Stimulated activated CD4-positive, alpha-beta T cell treated with anti-CD3 and anti-CD28 coated beads, Interleukin-12 subunit alpha, Interleukin-12 subunit beta, amount 100 ng/mL, for 4 hours (primary cell): ENCODE measurements at places on chromosomes 6 and 20.
A peak's percentile ranks its signal among the peaks of the same experiment; 100 is the strongest.

- no peak for DNase-seq
Measured at GRCh38 chr6:28943223-28943556, 19.4 kb upstream of the TRIM27 start.

- DNase-seq: no peak
Measured at GRCh38 chr6:130752267-130752666, 74.9 kb upstream of the SMLR1 start.

- DNase-seq: no peak
Measured at GRCh38 chr6:100685747-100686146, 195.4 kb downstream of the ASCC3 start.

DNA sequence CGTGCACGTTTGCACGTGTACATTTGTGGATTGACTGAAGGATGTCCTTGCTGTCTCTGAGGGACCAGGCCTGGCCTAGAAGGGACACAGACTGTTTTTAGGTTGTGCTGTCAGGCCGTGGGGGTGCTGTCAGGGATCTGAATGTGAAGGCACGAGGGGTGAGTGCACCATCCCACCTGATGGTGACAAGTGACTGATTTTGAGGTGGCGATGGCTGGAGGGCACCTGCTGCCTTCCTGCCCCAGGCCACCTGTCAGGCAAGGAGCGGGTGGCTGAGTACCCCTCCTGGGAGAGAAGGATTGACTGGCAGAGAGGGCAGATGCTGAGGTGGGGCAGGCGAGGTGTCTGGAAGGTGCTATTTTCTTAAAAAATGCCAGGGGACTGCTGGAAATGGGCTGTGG is 1.2 kb downstream of the RAB44 start:
- no peak for DNase-seq

- DNase-seq: no peak
Measured at GRCh38 chr6:105594821-105595220, 191.9 kb upstream of the PREP start.

- DNase-seq: no peak
Measured at GRCh38 chr6:10268611-10269310, 146.1 kb downstream of the TFAP2A start.

GRCh38 chr6:154969796-154970195 is 25.3 kb upstream of the TIAM2 start:
- DNase-seq: no peak

DNA sequence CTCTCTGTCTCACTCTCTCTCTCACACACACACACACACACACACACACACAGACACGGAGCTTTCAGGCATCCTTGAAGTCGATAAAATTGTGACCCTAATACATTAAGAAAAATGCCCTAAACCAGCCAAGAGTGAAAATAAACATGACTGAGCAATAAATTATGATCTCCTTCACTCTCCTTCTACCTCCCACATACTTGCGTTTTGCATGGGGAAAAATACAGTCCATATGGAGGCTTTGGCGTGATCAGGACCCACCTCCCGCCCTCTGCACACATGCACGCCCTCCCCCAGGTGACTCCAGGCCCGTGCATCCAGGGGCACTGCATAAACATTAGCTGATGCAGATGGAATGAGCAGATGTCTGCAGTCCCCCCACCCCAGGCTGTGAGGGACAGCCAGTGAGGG is 114.2 kb upstream of the JARID2 start:
- no peak for DNase-seq

GRCh38 chr6:131048459-131048858 is 14.6 kb downstream of the EPB41L2 start:
- DNase-seq: no peak

- DNase-seq: no peak
Measured at GRCh38 chr6:31559958-31560696, 12.0 kb upstream of the LTA start.

- no peak for DNase-seq
Measured at GRCh38 chr6:113182370-113183141, 674.6 kb upstream of the MARCKS start.

DNA sequence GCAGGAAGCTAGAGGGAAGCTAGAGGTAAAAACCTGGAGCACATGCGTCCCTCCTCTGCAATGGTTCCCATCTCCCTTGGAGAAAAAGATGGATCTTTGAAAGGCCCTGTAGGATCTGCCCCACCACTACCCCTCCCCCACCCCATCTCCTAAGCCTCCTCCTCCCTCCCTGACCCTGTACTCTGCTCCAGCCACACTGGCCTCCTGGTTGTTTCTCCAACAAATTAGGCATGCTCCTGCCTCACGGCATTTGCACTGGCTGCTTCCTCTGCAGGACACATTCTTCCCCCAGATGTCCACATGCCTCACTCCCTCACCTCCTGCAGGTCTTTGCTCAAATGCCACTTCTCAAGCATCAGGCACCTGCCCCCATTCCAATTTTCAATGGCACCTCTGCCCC is 45.5 kb downstream of the UBE2V1 start:
- no peak for DNase-seq

- DNase-seq: no peak
Measured at GRCh38 chr20:50450881-50451752, 59.1 kb upstream of the PTPN1 start.

GRCh38 chr6:113015249-113015648 is 668.1 kb downstream of the RFPL4B start:
- DNase-seq: no peak

DNA sequence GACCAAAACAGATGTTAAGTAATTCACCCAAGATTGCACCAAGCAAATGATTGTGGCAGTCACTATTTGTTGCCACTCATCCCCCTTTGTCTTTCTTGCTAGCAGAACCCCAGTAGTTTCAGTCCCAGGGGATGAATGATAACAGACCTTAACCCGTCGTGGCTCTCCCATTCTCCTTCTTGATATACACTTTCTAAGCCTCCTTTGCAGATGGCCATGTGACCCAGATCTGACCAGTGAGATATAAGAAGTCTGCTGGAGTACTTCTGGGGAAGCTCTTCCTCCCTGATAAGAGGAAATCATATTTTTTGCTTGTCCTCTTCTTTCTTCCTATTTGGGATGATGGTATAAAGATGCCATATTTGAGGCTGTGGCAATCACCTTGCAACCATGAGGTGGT is 9.6 kb upstream of the SH3BGRL2 start:
- no peak for DNase-seq

DNA sequence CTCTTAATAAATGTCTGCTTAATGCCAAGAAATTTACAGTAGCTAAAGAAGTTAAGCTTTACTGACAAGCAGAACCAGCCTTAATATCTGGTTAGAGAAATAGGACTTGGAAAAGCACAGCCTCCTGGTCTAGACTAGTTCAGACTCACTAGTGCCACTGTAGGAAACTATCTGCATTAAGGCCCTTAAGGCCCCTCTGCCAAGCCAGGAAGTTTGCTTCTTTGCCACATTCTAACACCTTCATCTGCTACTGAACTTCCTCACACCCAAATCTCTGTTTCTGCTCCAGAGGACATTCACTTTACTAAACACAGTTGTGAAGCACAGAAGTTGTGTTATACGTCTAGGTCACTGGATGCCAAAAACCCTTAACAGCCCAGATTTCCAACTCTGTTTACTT is 302.8 kb downstream of the BTBD9 start:
- no peak for DNase-seq

DNA sequence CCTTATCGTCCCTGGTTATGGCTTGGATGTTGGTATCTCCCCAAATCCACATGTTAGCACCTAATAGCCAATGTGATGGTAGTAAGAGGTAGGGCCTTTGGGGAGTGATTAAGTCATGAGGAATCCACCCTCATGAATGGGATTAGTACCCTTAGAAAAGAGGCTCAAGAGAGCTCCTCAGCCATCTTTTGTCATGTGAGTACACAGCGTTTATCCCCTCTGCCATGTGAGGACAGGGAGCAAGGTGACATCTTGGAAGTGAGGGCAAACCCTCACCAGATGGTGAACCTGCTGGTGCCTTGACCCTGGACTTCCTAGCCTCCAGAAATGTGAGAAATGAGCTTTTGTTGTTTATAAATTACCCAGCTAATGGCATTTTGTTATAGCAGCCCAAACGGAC is 16.1 kb upstream of the SIRPB2 start:
- no peak for DNase-seq

GRCh38 chr6:115060581-115060980 is 717.8 kb upstream of the HS3ST5 start:
- no peak for DNase-seq

- DNase-seq: no peak
Measured at GRCh38 chr6:88626460-88626859, 337.0 kb downstream of the RNGTT start.

GRCh38 chr20:51487565-51488268 is 54.8 kb downstream of the NFATC2 start:
- DNase-seq: no peak

- DNase-seq: no peak
Measured at GRCh38 chr20:10982692-10983091, 308.9 kb upstream of the JAG1 start.

DNA sequence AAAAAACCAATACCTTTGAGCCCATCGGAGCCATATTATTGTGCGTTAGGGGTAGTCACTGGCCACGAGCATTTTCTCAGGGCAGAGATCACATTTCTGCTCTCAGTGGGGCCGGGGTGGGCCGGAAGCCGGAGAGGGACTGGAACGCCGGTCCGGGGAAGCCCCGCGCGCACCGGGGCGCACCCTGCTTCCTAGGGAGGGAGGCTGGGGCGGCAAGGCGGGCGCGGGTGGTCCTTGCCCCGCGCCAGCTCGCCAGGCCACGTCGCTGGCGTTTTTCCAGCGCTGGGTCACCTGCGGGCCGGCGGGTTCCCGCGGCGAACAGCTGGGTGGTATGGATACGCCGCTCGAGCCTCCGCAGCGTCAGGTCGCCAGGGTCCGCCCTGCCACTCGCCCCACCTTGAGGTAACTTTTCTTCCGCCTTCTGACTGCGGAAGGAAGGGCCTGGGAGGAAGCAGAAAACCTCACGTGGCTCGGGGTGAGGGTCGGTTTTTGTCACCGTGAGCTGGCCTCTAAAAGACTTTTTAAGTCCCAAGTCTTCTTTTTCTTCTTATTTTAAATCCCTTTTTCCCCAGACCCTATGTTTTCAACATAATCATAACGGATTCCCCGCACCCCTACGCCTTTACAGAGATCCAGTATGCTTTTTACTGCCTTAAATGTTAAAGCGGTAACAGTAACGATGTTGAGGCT is 2.7 kb upstream of the EEF1A1 start:
- DNase-seq: peak; percentile 75

DNA sequence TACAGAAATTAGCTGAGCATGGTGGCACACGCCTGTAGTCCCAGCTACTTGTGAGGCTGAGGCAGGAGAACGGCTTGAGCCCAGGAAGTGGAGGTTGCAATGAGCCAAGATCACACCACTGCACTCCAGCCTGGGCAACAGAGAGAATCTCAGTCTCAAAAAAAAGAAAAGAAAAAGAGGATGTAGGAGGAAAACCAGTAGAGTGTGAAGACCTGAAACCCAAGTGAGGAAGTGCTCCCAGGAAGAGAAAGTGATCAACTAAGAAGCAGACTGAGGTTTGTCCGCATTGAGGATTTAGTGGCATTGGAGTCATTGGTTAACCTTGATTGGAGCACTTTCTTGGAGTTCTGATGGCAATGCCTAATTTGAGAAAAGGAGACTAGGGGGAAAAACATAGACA is 20.6 kb upstream of the TASP1 start:
- no peak for DNase-seq

GRCh38 chr6:11367638-11368199 is 135.3 kb upstream of the NEDD9 start:
- no peak for DNase-seq

DNA sequence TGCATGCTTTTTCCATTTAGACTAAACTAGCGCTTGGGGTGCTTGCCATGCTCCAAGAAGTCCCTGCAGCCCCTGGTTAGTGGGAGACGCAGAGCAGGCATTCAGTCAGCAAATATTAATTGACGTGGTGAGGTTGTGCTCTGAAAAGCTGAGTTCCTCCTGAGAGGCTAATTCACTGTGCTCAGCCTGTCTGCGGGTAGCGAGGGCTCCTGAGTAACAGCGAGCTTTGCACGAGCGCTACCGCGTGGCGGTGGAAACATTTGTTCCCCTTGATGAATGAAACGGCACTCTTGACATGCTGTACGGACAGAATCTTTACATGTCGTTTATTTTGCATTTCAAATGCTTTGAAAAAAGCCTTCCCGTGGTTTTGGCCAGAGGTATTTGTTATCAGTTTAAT is 170.6 kb upstream of the AGPAT4 start:
- DNase-seq: no peak

DNA sequence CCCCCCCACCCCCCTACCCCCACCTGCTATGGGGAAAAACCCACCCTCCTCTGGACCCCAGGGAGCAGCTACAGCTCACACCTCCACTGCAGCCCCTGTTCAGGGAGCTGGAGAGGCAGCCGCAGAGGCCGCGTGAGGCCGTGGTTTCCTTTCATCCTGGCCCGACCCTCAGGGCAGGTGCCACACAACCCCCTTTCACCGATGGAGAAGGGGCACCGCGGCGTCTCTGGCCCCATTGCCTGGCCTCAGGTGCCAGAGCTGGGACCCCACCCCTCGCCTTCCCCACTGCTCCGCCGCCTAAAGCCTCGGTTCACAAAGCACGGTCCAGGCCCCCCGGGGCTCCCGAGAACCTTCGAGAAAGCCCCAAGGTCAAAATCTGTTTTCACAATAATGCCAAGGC is 11.8 kb upstream of the KCNQ2 start:
- DNase-seq: no peak

- DNase-seq: no peak
Measured at GRCh38 chr6:136921381-136921935, 643 bp upstream of the SLC35D3 start.

GRCh38 chr6:152896923-152897322 is 85.9 kb downstream of the FBXO5 start:
- DNase-seq: no peak

DNA sequence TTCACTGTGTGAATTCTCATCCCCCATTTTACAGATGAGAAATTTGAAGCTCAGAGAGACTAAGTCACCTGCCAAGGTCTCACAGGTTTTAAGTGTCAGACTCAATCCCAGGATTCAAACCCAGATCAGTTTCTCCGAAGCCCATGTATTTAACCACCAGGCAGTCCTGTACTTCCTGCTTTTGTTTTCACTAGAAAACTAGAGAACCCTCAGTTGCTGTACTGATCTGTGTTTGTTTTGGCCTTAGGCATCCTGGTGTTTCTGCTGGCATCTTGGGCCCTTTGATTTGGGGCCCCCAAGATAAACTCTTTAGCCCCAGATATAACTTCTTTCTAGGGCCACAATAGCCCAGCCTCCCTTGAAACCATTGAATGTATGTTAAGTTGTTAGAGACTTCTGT is 36.5 kb downstream of the PPP1R16B start:
- DNase-seq: no peak

DNA sequence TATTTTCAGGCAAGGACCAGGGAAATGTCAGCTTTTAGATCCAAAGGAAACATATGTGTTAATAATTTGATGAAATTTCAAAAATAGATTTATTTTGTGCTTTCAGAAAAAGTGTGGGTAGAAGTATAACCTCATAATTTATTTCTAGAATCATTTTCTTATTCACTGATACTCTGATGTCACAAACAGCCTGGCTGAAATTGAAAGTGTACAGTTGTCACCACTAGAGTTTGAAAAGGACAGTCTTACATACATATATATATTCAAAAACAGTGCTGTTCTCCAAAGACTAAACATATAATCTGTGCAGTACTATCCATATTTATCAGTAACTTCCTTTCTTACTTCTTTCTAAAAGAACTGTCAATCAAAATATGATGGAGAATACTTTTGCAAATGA is 254.4 kb upstream of the KCNQ5 start:
- DNase-seq: no peak
